Left cardiac atrium (tissue), 4 donors: ENCODE measurements at places on chromosomes 3 and 15. TPM values are rescaled to one million over a fixed set of nuclear protein-coding genes. Genes with fewer than 3 reads are reported as not detected.

- DNase-seq, result no peak
Measured at GRCh38 chr3:184240384-184241140, 8.2 kb downstream of the ALG3 start.

The ROBO1 gene
- total RNA-seq, result 18.7 TPM

GRCh38 chr15:56199038-56199437 is 44.6 kb downstream of the RFX7 start:
- DNase-seq, result no peak

The PXYLP1 gene
- 5.6 TPM for total RNA-seq

DNA sequence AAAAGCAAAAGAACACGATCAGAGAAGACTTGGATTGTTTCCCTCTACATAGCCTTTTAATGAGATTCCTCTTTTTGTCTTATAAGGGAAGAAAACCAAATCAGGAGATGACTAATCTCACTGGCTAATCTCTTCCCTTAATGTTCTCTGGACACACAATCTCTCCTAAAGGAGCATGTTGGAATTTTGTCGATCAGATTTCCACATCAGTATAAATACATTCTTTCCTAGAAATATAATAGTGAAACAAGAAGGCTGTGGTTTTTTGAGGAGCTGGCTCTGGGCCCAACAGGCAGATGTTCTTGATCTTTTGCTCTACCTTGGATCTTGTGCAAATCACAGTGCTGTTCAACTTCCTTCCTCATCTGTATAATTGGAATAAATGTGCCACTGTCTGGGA is 94.0 kb downstream of the GTPBP8 start:
- DNase-seq, result no peak

The TRH gene
- total RNA-seq, result not detected

GRCh38 chr15:57329582-57330367 is 46.5 kb upstream of the CGNL1 start:
- no peak for DNase-seq

DNA sequence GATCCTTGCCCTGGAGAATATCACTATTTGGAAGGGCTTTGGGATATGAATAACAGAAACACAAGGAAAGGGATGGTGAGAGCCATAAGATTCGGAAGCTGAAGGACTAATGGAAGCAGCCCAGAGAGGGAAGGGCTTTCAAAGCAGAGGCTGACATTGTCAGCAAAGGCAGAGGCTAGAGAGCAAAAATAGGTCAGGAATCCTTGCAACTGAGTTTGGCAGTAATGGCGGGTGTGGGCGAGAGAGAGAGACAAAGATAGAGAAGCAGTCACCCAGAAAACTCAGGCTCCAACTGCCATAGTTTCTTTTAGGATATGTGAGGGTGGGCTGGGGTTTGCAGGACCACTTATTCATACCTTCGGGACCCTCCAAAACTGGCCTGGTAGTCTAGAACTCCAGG is 248.6 kb downstream of the OPA1 start:
- no peak for DNase-seq

DNA sequence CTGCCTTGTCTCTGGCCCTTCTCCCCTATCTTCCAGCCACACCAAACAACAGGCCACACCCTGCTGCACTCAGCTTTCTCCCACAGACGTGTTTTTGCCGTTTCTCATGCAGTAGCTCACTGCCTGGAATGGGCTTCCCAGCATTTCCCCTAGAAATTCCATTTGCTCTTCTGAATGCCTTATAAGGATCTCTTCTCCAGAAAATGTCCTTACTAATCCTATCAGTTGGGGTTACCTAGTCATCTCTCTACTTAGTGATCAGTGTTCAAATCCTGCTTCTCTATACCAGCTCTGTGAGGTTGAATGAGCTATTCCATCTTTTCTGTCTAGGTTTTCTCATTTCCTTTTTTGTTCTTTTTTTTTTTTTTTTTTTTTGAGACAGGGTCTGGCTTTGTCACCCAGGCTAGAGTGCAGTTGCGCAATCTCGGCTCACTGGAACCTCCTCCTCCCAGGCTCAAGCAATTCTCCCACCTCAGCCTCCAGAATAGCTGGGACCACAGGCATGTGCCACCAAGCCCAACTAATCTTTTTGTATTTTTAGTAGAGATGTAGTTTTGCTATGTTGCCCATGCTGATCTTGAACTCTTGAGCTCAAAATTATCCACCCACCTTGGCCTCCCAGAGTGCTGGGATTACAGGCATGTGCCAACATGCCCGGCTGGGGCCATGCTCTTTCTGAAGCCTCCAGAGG is 98.2 kb upstream of the CHD2 start:
- peak; percentile 70 for DNase-seq

DNA sequence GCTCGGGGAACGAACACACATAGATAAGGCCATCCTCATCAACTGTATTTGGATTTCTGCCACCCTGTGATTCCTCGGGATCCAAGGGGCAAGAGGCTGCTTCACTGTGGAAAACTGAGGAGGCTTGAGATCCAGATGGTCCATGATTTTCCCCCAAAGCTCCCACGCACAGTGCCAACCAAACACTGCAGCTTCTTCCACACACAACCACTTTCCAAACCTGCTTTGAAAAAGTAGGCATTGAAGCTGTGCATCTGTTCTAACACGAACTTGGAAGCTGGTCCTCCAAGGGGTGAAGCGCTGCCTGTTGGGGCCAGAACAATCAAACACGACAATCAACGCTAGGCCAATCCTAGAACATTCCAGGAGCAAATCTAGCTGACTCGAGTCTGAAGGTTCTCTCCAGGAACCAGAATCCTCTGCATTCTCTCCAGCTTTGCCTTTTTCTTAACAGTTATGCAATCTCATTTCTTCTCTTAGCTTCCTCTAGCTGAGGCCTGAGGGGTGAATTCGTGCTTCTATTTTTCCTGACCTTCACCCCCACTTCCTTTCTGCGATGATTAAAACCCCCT is 104.4 kb downstream of the LRRK1 start:
- DNase-seq, result no peak

The EEF1AKMT4 gene
- 1.9 TPM for total RNA-seq

DNA sequence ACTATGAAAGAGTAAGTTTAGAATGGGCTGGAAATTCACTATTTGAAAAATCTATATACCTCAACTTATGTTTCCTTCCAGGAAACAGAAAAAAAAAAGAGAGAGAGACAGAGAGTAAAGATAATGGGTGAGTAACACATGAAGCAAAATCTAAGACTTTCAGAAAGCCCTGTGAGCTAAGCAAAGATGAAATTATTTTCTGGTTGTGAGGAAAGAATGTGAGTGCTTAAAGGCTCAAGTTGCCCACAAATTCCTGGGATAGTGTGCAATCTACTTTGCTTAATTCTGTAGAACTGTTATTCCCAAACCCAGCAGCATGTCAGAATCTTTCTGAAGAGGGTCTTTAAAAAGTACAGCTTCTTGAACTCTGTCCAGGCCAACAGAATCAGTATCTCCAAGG is 337.7 kb upstream of the AGTR1 start:
- no peak for DNase-seq

The ACAN gene
- 0.52 TPM for total RNA-seq

DNA sequence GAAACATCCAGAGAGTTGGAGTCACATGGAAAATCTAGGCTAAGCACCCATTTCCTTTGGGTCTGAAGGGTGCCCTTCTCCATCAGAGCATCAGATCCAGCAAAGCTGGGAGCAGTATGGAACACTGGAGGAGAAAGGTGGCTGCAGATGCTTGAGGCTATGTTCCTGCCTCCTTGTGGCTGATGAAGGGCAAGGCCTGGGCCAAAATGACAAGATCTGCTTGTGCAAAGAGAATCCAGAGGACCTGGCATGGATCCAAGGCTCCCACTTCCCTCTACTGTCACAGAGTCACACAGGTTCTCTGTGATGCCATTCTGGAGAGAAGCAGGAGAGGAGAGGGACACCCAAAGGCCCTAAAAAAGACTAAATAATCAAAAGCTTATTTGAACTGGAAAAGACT is 9.2 kb upstream of the ATP8B4 start:
- DNase-seq, result peak; percentile 74

- DNase-seq, result no peak
Measured at GRCh38 chr15:48388910-48389309, 57.7 kb downstream of the DUT start.

DNA sequence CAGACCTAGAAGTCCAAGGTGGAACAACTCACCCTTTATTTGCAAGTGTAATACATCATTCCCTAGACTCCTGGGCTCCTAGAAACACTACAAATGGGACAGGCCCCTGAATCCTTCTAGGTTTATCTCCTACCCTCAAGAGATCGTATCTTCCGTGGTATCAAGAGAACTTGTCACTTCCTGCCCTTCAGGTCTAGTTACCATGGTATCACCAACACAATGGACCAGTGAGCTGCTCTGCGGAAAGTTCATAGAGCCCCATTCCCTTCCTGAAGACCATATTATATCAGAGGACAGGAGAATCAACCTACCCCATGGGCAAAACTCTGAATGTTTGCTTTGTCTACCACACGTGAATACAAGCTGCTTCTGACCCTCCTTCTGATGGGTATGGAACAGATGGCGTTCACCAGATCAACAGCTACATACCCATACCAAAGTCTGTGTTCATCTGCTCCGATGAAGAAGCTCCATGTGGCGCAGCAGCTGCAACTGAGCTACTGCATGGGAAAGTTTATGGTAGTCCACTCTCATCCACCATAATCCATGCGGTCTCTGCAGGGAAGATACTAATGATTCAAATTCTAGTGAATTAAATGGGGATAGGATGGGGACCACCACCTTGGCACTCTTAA is 84.6 kb upstream of the KLF13 start:
- DNase-seq, result no peak

- no peak for DNase-seq
Measured at GRCh38 chr3:155656466-155656865, 88.4 kb downstream of the PLCH1 start.

The MYL3 gene
- total RNA-seq, result 557 TPM

DNA sequence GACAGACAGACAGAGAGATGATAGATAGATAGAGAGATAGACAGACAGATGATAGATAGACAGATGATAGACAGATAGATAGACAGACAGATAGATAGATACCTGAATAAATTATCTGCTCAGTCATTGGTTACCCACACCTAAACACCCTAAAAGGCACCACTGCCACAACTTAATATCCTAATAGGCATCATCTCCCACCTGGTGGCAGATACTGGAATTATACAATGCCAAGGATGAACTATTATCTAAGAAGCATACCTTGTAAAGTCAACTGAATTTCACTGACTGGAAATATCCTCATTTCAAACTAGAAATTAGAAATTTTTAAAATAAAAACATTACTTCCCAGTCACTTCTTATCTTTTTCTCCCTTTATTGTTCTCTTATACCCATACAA is 19.4 kb upstream of the ATP8B4 start:
- no peak for DNase-seq

DNA sequence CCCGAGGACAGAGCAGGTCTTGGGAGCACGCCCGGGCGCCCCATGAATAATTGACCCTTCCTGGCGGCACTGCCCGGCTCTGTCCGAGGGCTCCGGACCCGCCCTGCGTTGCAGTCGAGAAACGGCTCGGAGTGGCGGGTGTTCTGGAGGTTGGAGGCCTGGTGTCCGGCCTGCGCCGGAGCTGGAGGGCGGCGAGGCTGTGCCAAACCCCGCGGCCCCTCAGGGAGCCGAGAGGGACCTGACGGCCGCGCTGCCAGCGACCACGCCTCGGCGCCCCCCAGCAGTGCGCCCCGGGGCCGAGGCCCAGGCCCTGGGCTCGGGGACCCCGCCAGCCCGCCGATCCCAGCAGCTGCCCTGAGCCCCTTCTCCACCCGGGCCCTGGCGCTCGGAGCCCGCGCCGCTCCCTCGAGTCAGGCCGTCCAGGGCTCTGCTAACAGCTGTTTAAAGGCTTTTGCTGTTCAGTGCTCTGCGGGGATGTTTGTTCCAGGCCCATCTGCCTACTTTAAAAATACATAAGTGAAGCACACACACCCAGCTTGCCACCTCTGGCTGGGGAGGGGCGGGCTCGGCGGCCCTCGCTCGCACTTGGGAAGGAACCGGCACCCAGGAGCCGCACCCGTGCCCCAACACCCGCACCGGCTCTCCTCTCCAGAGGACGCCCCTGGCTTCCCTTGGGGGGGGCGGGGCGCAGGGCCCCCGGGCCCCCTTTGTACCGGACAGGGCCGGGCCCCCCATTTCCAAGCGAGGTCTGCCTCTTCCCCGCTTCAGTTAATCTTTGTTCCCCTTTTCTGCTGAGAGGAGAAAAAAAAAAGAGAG is 730 bp upstream of the ZNF710 start:
- DNase-seq, result peak; percentile 42

- DNase-seq, result no peak
Measured at GRCh38 chr15:36863570-36863969, 236.8 kb downstream of the MEIS2 start.

The CHRNA7 gene
- total RNA-seq, result 0.77 TPM

The MESD gene
- total RNA-seq, result 19.4 TPM
